Activated naive CD8-positive, alpha-beta T cell treated with anti-CD3 and anti-CD28 coated beads, Interleukin-2, amount 10 ng/mL, durations not matched to agents 7 days and 5 days (primary cell): ENCODE measurements at places on chromosomes 3 and 15. TPM values are rescaled to one million over a fixed set of nuclear protein-coding genes. Genes with fewer than 3 reads are reported as not detected.

Gene ATP13A5
- not detected for total RNA-seq

Gene ZBED2
- total RNA-seq: 1.9 TPM

Gene GPR149
- not detected for total RNA-seq

Gene TF
- total RNA-seq: 0.97 TPM

Gene PTPRG
- not detected for total RNA-seq

Gene FBXO40
- total RNA-seq: not detected

Gene P4HTM
- 57.4 TPM for total RNA-seq

GRCh38 chr3:128841926-128842920 is 37.2 kb upstream of the ACAD9 start:
- no peak overlapping the region for H3K27ac ChIP-seq
- DNase-seq: no peak
- H3K27me3 ChIP-seq: peaks cover 4% of the 10 kb centered on the region
- H3K4me1 ChIP-seq: peaks cover 12% of the 10 kb centered on the region

DNA sequence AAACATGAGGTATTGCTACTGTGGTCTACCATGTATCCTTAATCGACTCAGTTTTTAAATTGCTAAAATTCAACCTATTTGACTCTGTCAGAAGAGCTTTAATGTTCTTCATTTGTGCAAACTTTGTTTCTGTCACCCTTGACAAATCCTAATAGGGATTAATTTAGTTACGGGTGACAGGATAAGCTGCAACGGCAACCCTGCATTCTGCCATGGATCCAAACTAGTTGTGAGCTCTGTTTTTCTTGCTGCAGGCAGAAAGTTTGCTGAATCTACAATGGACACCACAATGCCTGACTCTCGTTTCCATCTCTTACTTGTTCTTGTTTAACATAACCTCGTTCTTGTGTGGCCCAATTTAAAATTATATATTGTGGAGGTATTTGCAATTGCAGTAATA is 352.3 kb downstream of the ROBO2 start:
- H3K27me3 ChIP-seq: no peaks in the 10 kb centered on the region
- H3K4me3 ChIP-seq: no peak overlapping the region
- H3K4me1 ChIP-seq: no peaks in the 10 kb centered on the region

- peak overlapping the region; percentile 73 for H3K27ac ChIP-seq
- peak overlapping the region; percentile 67 for H3K4me3 ChIP-seq
- H3K27me3 ChIP-seq: no peaks in the 10 kb centered on the region
- H3K36me3 ChIP-seq: peaks cover 13% of the 10 kb centered on the region
- peaks cover 21% of the 10 kb centered on the region for H3K4me1 ChIP-seq
- DNase-seq: no peak
These were observed 29.8 kb upstream of the APOD start for GRCh38 chr3:195613468-195614069.

GRCh38 chr3:55531321-55531720 is 44.2 kb upstream of the WNT5A start:
- H3K27me3 ChIP-seq: no peaks in the 10 kb centered on the region
- no peaks in the 10 kb centered on the region for H3K4me1 ChIP-seq
- no peak overlapping the region for H3K4me3 ChIP-seq
- no peak overlapping the region for H3K27ac ChIP-seq

- H3K4me3 ChIP-seq: no peak overlapping the region
- H3K4me1 ChIP-seq: no peaks in the 10 kb centered on the region
- no peaks in the 10 kb centered on the region for H3K27me3 ChIP-seq
- no peak for DNase-seq
These were observed 423.4 kb upstream of the WNT5A start for GRCh38 chr3:55910543-55910942.

- peak overlapping the region; percentile 87 for H3K27ac ChIP-seq
- peaks cover 14% of the 10 kb centered on the region for H3K36me3 ChIP-seq
- no peaks in the 10 kb centered on the region for H3K27me3 ChIP-seq
- H3K4me1 ChIP-seq: peaks cover 20% of the 10 kb centered on the region
These were observed 781 bp upstream of the DAG1 start for GRCh38 chr3:49469037-49469935.

DNA sequence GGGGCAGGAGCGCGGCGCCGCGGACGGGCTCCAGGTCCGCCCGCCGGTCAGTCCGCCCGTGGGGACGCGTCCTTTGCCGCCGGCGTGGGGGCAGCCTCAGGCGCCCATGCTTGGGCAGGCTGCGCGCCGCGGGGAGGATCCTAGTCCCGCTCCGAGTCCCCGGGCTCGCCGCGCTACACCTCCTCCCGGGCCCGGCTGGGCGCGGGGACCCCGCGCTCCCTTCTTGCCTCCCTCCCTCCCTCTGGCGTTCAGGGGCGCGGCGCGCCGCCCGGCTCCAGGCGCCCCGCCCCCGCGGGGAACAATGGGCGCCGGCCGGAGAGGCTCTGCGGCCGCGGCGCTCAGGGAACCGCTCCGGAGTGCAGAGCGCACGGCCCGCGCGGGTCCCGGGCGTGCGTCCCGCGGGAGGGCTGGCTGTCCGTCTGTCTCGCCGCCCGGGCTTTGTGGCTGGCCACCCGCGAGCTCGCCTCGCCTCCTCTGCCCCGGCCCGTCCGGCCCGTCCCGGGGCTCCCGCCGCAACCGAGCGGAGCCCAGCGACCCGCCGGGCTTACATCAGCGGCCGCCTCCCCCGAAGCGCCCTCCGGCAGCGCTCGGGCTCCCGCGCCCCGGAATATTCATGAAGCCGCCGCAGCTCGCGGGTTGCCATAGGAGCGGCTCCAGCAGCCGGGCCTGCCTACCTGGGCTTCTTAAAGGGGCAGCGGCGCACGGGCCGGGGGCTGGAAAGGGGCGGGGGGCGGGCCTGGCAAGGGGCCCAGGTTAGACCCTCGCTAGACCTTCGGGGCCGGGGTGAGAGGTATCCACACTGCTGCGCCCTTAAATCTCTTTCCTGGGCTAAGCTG is at the start of gene HCN4:
Gene HCN4, minus strand, starts transcription at position 658 of the 836 bp plus-strand sequence. CDS start 688 bp downstream, outside the sequence.
- H3K36me3 ChIP-seq: no peaks in the 10 kb centered on the region
- peaks cover 4% of the 10 kb centered on the region for H3K4me1 ChIP-seq
- H3K27me3 ChIP-seq: peaks cover 55% of the 10 kb centered on the region
- no peak within 1 kb of the TSS for H3K4me3 ChIP-seq
- DNase-seq: no peak
- H3K27ac ChIP-seq: no peak within 1 kb of the TSS

GRCh38 chr3:139466360-139466759 is 10.0 kb downstream of the RBP2 start:
- no peak overlapping the region for H3K27ac ChIP-seq
- peaks cover 3% of the 10 kb centered on the region for H3K27me3 ChIP-seq
- no peaks in the 10 kb centered on the region for H3K36me3 ChIP-seq
- H3K4me1 ChIP-seq: no peaks in the 10 kb centered on the region

GRCh38 chr15:85950101-85950500 is 129.6 kb upstream of the AGBL1 start:
- peaks cover 3% of the 10 kb centered on the region for H3K27me3 ChIP-seq
- no peaks in the 10 kb centered on the region for H3K36me3 ChIP-seq
- DNase-seq: no peak
- H3K4me1 ChIP-seq: no peaks in the 10 kb centered on the region
- no peak overlapping the region for H3K27ac ChIP-seq
- no peak overlapping the region for H3K4me3 ChIP-seq

DNA sequence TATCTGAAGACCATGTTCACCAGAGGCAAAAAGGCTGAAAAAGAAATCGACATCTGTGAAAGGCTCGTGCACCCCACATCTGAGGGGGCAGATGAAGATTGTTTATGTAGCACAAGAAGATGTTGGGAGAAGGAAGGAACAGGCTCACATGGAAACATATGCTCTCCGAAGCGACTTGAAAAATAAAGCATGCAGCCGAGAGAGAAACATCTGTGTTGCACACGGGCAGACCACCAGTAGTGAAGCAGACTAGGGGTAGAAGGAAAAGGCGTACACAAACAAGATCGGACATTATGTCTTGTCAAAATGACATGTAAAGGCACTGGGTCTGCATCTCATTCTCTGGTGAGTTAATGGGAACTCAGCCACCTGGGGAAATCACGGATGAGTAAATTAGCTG is 356.5 kb downstream of the ZIC4 start:
- no peaks in the 10 kb centered on the region for H3K27me3 ChIP-seq
- no peaks in the 10 kb centered on the region for H3K4me1 ChIP-seq

GRCh38 chr3:142853270-142854168 is 35.4 kb downstream of the PCOLCE2 start:
- no peaks in the 10 kb centered on the region for H3K36me3 ChIP-seq
- no peaks in the 10 kb centered on the region for H3K4me1 ChIP-seq
- H3K27me3 ChIP-seq: peaks cover 8% of the 10 kb centered on the region
- H3K27ac ChIP-seq: no peak overlapping the region

DNA sequence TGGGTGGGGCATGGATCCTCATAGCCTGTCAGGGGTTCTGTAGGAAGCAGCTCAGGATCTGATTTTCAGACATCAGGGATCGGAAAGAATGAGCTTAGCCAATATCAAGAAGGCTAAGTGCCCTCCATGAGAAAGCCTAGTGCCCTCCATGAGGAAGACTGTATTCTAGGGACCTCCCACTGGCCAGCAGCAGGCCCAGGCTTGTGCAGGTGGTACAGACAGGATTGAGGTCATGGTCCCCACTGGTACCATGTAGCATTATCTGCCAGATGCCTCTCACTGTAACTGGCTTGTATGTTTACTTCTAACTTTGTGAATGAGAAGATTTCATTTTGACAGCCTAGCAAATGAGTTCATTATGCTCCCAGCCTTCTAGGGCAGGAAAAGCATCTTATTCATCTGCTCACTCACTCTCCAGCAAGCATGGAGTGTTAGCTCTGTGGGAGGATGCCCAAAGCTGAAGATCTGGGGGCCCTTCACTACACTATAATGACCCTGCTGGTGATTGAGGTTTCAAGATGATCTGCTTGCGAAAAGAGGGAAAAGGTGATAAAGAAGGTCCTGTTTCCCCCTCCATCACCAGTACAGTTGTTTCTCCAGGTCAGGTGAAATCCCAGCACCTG is 7.5 kb downstream of the EPHB1 start:
- H3K27ac ChIP-seq: peak overlapping the region; percentile 90
- peaks cover 32% of the 10 kb centered on the region for H3K4me1 ChIP-seq
- peak overlapping the region; percentile 62 for H3K4me3 ChIP-seq
- no peak for DNase-seq
- H3K36me3 ChIP-seq: peaks cover 6% of the 10 kb centered on the region
- peaks cover 55% of the 10 kb centered on the region for H3K27me3 ChIP-seq

DNA sequence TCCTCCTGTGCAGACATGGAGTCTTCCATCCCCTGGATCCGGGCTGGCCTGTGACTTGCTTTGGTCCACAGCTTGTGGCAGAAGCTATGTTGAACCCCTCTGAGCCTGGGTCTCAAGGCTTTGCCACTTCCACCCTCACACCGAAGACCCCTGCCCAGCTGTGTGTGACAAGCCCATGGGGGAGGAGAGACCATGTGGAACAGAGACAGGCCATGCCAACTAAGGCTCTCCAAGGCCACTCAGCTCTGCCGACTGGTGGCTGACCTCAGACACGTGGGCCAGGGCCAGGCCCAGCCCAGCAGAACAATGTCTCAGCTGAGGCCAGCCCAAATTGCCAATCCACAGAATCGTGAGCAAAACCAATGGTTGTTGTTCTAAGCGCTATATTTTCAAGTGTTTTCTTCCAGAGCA is 16.4 kb upstream of the CFAP100 start:
- H3K27me3 ChIP-seq: peaks cover 2% of the 10 kb centered on the region
- no peak overlapping the region for H3K4me3 ChIP-seq
- H3K36me3 ChIP-seq: no peaks in the 10 kb centered on the region
- no peak for DNase-seq

DNA sequence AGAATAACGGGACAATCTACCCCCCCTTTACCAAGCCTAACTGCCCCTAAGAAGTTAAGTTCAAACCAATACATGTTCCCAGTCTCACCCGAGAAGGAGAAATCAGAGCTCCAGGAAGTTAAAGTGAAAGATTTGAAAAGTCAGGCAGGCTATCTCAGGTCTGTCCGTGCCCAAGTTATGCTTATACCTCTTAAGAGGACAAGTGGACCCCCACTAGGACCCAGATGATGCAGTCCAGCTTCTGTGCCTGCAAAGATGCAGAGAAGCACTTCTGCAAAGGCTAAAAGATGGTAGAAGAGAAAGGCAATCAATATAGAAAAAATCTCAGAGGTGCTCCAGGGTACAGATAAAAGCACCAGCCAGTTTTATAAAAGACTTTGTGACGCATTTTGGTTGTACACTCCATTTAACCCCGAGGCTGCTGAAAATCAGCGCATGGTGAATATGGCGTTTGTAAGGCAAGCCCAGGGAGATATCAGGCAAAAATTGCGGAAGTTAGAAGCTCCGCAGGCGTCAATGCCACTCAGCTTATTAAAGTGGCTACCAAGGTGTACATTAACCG is 9.8 kb upstream of the SLC9C1 start:
- H3K27me3 ChIP-seq: no peaks in the 10 kb centered on the region
- H3K27ac ChIP-seq: no peak overlapping the region

- H3K27ac ChIP-seq: peak overlapping the region; percentile 91
- no peak for DNase-seq
- peaks cover 33% of the 10 kb centered on the region for H3K27me3 ChIP-seq
- peaks cover 31% of the 10 kb centered on the region for H3K4me1 ChIP-seq
These were observed 28.3 kb downstream of the LRRC2 start for GRCh38 chr3:46537779-46538178.

GRCh38 chr3:65548848-65549625 is 489.7 kb downstream of the MAGI1 start:
- H3K4me1 ChIP-seq: no peaks in the 10 kb centered on the region
- no peak overlapping the region for H3K27ac ChIP-seq
- peaks cover 6% of the 10 kb centered on the region for H3K27me3 ChIP-seq

DNA sequence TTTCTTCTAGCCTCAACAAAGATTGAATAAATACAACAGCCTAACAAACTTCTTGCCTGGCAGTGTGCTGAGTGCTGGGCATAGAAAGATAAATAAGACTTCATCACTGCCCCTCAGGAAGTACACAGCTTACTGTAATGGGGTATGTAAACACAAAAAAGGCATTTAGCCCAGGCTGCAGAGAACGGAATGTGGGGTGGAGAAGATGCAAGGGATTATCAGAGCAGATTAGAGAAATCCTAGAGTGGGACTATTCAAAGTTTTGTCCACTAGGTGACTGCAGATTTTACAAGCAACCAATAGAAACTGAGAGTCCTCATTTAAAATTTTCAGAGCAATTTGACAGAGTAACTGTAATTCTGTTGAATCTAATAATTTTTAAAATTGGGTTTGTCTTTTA is 35.4 kb upstream of the TSC22D2 start:
- no peaks in the 10 kb centered on the region for H3K36me3 ChIP-seq
- H3K4me1 ChIP-seq: peaks cover 1% of the 10 kb centered on the region
- no peak overlapping the region for H3K27ac ChIP-seq

DNA sequence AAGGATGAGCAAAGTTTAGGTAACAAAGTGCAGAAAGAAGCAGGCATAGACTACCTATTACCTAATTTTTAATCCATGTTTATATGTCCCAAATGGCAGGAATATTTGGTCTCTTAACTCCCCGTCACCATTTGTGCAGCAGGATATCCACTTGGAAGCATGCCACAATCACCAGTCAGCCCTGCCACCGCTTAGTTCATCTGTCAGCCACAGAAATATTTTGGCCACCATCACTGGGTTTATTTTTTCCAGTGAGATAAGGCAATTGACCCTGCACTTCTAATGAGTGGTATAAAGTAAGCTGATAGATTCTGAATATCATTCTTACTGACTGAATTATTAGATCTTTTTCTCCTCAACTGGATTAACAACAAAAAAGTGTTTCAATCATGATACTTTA is 152.9 kb upstream of the SOX2 start:
- no peaks in the 10 kb centered on the region for H3K4me1 ChIP-seq
- no peak overlapping the region for H3K27ac ChIP-seq
- H3K4me3 ChIP-seq: no peak overlapping the region
- no peaks in the 10 kb centered on the region for H3K27me3 ChIP-seq

GRCh38 chr3:177832880-177833279 is 635.6 kb upstream of the TBL1XR1 start:
- no peaks in the 10 kb centered on the region for H3K27me3 ChIP-seq
- H3K36me3 ChIP-seq: no peaks in the 10 kb centered on the region
- H3K4me1 ChIP-seq: no peaks in the 10 kb centered on the region
- H3K4me3 ChIP-seq: no peak overlapping the region
- no peak for DNase-seq

GRCh38 chr15:89307046-89307587 is 27.5 kb downstream of the POLG start:
- H3K4me3 ChIP-seq: no peak overlapping the region
- no peak for DNase-seq
- H3K27me3 ChIP-seq: no peaks in the 10 kb centered on the region
- no peak overlapping the region for H3K27ac ChIP-seq
